ENCODE measurements at places on chromosomes 16 and 17.

- no peak for DNase-seq
Measured at GRCh38 chr17:17356931-17357270, 53.7 kb downstream of the NT5M start.

DNA sequence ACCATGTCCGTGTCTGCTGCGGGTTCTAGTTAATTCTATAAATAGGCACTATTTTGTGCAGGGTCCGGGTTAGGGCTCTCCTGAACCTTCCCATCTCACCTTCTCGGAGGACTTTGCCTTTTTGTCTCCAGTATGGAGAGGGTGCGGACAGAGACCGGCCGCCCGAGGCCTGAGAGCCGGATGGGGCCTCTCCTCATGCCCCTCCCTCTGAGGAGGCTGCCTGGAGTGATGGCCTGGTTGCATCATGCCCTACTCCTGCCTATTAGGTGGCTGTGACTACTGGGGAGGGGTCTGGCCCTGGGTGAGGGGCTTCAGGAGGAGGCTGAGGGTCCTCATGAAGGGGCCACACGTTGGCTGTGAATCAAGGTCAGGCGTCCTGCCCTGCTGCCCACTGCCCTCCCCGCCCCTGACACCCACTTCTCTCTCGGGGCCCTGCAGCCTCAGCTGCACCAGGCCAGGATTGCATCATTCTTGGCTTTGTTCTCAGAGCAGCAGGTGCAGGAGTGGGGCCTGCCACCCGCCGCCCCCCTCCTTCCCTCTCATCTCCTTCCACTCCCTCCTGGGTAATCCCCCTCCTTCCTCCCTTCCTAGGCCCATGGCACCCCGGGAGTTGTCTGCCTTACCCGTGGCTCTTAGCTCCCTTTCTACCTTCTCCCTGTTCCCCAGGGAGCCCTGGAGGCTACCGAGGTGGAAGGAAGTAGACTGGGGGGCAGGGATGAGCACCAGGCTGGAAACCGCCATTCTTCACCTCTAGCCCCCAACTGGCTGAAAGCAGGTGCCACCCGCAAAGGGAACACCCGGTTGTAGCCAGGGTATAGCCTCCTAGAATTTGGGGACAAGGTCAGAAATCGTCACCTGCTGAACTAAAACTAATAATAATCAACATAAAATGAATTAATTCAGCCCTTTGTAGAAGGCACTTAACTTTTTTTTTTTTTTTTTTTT is 12.7 kb upstream of the ARHGAP23 start:
- no peak for DNase-seq

GRCh38 chr16:85195900-85196772 is 83.9 kb upstream of the CIBAR2 start:
- no peak for DNase-seq

GRCh38 chr16:48053418-48053745 is 102.4 kb downstream of the ABCC12 start:
- DNase-seq: no peak

DNA sequence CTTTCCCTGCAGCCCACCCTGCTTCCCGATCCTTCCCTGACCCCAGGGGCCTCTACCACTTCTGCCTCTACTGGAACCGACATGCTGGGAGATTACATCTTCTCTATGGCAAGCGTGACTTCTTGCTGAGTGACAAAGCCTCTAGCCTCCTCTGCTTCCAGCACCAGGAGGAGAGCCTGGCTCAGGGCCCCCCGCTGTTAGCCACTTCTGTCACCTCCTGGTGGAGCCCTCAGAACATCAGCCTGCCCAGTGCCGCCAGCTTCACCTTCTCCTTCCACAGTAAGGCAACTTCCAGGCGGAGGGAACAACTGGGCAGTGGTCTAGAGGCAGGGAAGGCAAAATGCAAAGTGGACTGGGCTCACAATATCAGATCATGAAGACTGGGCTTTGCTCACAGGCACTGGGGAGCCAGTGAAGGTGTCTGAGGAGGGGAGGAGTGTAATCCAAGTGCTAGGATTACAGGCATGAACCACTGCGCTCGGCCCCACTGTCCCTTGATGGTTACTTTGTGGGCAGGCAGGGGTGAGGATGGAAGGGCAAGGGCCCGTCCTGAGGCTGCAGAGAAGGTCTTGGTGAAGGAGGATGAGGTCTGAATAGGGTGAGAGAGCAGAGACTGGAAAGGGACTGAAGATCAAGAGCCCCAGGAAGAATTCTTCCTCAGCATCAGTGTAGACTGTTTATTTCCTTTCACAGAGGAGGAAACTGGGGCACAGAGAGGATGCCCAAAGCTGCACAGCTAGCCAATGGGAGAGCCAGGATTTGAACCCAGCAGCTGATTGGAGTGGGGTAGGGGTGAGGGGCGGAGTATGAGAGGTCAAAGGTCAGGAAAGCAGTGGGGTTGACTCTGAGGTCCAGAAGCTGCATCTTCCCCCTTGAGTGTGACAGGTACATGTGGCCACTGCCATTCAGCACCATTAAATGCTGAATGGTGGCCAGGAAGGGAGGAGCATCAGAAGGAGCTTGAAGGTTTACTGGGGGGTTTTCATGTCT is 16.5 kb upstream of the ADGRG3 start:
- no peak for DNase-seq

GRCh38 chr17:56681561-56682266 is 88.2 kb downstream of the NOG start:
- DNase-seq: peak; percentile 32

DNA sequence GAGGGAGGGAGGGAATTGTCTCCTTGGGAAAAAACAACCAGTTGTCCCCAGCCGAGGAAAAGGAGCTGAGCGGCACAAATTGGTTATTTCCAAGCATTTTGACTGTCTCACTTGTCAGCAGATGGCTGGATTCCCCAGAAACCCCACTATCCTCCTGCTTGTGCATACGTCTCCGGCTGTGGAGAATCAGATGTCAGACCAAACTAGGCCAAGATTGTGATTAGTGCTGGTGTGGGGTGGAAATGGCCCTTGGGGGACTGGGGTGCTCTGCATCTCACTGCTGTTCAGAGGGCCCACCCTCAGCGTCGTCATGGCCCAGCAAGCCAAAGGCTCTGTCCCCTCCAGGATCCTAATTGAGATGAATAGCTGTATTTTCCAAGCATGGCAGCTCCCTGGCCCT is 131.7 kb upstream of the HSBP1 start:
- no peak for DNase-seq
